ENCODE measurements at places on chromosomes 4 and X.

- no peak for DNase-seq
These were observed 244.5 kb downstream of the DMD start for GRCh38 chrX:32966821-32967355.

- DNase-seq = no peak
These were observed 598.1 kb downstream of the MID1IP1 start for GRCh38 chrX:39399387-39399786.

- no peak for DNase-seq
These were observed 419.1 kb downstream of the TMA16 start for GRCh38 chr4:163913571-163913970.

DNA sequence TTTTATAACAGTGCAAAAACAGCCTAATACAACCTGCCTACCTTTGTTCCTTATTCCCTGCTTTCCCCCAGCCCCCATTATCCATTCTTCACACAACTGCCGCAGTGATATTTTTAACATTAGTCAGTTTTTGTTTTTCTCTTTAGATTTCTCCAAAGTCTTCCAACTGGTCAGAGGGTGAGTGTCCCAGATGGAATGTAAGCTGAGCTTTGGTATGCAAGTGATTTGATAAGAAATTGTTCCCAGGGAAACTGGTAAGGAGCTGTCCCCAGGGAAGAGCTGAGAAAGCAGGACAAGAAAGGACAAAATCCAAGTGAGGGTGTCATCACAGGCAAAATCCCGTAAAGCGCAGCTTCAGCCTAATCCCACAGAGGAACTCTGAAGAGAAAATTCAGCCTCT lies 475.5 kb upstream of the ADGRL3 start:
- no peak for DNase-seq

GRCh38 chrX:19772096-19772821 lies 115.1 kb downstream of the SH3KBP1 start:
- DNase-seq = no peak

DNA sequence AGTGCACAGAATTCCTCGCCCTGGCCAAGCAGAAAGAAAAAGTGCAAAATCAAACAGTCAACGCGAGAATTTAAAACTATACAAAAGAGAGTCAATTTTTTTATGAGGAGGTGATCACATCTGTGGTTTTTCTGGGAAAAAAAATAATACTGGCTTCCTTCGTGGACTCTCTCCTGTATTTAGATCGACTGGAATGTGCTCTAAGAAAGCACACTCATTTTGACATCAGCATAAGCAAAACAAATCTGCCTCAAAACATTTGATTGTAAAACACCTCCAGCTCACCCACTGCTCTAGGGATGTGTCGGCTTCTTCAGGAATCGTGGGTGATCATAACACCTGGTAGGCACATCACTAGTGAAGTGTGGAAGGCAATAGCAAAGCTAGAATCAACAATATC lies 417.4 kb upstream of the FAT1 start:
- DNase-seq = no peak

DNA sequence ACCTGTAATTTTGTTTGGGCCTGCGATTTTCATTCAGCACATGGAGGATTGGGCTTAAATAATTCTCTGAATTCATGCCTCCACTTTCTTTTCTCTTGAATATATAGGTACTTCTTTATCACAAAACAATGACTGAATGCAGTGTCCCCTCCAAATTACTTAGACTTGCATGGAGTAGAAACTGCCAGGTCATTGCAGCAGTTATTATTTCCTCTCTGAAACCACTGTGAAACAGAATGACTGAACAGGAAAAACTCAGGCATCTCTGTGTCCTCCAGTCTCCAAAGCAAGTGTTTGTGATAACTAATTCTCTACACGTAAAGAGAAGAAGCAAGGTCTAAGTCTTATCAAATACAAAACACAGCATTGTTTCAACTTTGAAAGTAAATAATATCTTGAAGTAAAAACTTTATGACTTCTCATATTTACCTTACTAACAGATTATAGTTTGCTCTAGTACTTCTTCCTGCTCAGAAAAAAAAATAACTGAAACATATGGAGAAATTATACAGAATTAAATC lies 144.5 kb upstream of the DIAPH2 start:
- no peak for DNase-seq

- DNase-seq = no peak
These were observed 229.6 kb upstream of the PGRMC2 start for GRCh38 chr4:128517096-128517738.

GRCh38 chr4:173371292-173372192 lies 788 bp downstream of the SAP30 start:
- no peak for DNase-seq

GRCh38 chr4:157172011-157172410 lies 48.5 kb upstream of the GRIA2 start:
- DNase-seq = no peak

DNA sequence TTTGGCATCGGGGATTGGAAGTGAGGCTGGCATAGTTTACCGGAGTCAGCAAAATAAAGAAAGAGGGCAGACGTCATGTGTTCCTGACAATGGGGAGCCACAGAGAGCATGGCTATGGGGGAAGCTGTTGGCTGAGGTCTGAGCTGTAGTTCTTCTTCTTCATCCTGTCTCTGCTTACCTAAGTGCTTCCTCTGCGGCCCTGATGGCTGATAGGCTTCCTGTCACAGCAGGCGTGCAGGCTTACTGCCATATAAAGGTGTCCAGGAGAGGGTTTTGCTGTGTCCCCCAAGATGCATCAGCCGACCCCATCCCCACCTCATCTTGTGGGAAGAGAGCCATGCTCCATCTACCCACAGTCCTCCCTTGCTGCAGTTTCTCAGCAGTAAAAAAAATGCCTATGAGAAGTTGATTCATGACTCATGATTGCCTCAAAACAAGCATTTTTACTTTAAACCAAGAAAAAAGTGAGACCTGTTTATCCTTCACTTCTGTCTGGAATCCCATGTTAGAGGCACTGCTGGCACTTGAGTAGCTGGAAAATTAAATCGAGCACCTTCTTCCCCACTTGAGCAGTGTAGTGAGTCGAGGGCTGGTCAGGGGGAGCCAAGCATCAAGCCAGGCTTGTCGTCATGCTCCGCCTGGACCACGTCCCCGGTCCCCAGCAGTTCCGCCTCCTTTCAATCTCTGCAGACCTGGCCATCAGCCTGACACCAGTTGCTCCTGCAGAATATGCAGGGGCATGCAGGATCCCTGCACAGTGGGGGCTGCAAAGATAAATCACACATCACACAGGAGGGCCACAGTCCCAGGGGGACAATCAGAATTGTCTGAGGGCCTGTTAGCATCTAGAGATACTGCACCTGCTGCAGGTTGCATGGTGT lies 237.8 kb downstream of the EVC2 start:
- no peak for DNase-seq

DNA sequence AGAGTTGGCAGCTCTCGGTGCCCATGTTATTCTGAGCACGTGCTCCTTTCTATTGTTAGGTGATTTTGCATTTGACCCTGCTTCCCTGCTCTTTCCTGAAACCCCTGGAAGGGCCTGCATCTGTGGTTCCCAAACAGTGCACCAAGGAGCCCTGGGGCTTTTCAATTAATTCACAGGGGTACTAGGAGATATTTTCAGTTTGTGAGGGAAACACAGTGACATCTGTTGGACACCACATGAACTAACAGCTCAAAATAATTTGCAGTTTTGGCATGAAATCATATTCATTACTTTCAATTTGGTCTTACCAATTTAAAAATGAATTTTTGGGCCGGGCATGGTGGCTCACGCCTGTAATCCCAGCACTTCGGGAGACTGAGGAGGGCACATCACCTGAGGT lies 156.6 kb downstream of the GATB start:
- DNase-seq = no peak

- no peak for DNase-seq
These were observed 108.1 kb upstream of the IQCM start for GRCh38 chr4:149923736-149924135.

- no peak for DNase-seq
These were observed 80.8 kb downstream of the ANKRD50 start for GRCh38 chr4:124631760-124632159.

DNA sequence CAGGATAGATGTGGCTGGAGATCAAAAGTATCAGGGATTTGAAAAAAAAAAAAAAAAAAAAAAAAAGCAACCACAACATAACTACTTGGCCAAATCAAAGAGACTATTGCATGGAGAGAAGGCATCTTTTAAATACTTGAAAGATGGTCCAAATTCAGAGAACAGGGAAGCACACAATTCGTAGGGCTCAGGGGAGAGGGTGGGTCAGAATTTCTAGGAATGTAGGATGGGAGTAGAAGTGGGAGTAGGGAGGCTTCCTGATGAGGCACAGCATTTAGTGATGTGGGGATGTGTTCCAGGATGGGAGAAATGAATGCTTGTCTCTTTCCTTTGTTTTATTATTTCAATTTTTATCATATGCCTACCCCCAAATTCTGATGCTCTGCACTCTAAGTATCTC lies 36.3 kb downstream of the RTL3 start:
- DNase-seq = no peak
